Activated CD4-positive, alpha-beta memory T cell treated with anti-CD3 and anti-CD28 coated beads for 36 hours (primary cell): ENCODE measurements at places on chromosomes 7 and 10. TPM values are rescaled to one million over a fixed set of nuclear protein-coding genes. Genes with fewer than 3 reads are reported as not detected.

- DNase-seq, result no peak
These were observed 140.4 kb upstream of the PRSS1 start for GRCh38 chr7:142608630-142609428.

DNA sequence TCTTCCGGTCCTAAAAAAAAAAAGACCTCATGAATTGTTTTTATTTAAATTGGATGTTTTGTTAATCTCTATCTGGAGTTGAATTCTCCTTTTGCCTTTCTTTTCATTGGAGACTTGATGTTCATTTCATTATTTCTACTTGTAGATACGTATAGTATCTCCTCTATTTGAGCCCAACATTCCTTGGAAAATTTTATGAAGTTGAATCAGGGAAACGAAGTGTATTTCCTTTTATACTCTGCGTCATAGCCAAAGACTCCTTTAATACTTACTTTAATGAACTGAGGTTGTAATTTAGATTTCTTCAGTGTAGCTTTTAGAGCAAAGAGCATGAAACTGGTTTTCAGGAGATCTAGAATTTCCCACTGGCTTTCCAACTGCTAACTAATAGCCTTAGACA is 132.4 kb downstream of the KIAA1217 start:
- no peak for DNase-seq

- DNase-seq, result no peak
These were observed 20.0 kb downstream of the LRRD1 start for GRCh38 chr7:92158660-92159575.

DNA sequence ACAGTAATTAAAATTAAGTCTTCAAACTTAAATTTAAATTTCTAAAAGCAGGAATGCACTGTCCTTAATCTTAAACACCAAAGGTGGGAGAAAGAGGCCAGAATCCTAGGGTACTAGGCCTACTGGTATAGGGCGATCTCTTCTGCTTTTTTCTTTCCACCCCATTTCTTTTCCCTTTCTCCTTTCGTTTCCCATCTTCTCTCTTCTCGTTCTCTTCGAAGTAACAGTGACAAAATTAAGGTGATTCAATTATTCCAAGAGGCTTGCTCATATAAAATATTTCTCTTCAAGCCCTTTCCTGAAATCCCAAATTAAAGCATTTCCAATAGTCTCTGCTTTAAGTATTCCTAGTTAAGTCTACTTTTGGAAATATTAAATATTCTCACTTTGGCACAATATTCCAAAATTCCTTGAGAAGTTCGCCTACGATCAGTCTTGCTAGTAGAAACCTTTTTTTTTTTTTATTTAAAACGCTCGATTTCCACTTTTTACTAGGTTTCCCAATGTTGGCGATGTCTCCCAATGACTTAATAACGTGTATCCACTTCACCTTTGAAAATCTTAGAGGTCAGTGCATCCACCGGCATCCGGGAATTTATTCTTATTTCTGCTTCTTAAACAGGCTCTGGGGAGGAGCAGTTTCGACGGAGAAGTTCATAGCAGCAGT is 765 bp upstream of the LCOR start:
- no peak for DNase-seq

DNA sequence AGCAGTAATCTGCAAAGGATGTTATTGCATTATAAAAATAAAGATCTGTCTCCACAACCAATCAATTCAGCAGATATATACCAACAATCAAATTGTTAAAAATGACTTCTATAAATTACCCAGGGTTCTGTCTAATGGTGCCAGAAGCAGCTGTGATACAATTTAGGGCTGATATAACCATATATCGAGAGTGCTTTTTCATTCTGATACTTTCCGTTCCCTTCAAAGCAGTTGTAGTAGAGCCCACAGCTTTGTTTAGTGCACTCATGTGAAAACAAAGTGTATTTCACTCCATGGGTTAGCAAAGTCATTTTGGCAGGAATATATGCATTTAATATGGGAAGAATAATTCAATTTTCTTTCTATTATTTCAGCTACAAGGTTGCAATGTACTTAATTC is 83.1 kb upstream of the CHCHD3 start:
- no peak for DNase-seq

The ATRNL1 gene
- 0.17 TPM for total RNA-seq
